ENCODE measurements at places on chromosomes 2 and 18.

- no peak for DNase-seq
Observed at GRCh38 chr18:6399776-6400175, 14.9 kb downstream of the L3MBTL4 start.

DNA sequence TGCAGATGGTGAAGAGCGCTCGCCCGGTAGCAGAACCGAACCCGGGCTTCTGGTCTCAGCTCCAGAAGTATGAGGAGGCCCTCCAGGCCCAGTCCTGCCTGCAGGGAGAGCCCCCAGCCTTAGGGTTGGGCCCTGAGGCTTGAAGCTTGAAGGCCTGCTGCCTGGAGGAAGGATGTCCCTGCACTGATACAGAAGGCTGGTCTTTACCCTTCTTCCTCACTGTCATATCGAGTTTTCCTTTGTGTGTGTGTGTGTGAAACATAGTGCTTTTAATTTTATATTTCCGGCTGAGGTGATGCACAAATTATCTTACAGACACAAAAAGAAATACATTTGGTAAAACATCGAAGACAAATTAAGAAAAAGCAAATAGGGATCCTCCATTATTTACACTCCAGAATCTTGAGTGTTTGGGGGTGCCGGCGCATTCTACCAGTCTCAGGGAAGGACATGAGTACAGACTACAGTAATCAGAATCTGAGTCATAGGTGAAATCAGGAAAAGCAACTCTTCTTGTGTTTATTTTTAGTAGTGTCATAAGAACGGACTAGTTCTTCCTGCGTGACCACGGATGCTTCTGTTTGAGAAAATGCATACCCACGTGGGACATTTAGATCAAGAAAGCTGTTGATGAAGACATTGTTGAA, 1.3 kb downstream of the DUSP28 start:
- DNase-seq: peak; percentile 40

GRCh38 chr2:62894966-62895631, 155.5 kb upstream of the OTX1 start:
- no peak for DNase-seq

GRCh38 chr2:36857713-36858112, 108.6 kb downstream of the STRN start:
- no peak for DNase-seq

GRCh38 chr2:4465671-4466070, 762.3 kb downstream of the DCDC2C start:
- no peak for DNase-seq

GRCh38 chr2:10184421-10184820, 61.9 kb downstream of the RRM2 start:
- no peak for DNase-seq

DNA sequence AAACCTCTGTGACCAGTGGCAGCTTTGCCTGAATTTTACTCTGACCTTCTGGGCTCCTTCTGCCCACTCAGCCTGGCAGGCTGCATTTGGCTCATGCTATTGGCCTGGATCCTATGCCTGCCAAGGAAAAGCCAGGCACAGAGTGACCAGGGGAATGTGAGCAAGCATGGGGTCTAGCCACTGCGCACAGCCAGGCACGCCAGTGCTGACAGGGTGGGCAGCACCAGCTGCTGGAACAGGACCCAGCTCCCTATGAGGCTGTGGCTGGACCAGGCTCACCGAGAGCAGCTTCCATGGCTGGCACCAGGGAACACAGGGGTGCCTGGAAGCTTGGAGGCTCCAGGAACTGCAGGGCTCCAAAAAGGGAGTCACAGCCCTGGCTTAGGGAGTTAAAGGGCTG, 311.5 kb upstream of the SYT4 start:
- no peak for DNase-seq

- DNase-seq: no peak
Observed at GRCh38 chr2:96111823-96112500, 4.4 kb downstream of the ADRA2B start.

GRCh38 chr2:134148172-134148571, 105.7 kb upstream of the MGAT5 start:
- no peak for DNase-seq

DNA sequence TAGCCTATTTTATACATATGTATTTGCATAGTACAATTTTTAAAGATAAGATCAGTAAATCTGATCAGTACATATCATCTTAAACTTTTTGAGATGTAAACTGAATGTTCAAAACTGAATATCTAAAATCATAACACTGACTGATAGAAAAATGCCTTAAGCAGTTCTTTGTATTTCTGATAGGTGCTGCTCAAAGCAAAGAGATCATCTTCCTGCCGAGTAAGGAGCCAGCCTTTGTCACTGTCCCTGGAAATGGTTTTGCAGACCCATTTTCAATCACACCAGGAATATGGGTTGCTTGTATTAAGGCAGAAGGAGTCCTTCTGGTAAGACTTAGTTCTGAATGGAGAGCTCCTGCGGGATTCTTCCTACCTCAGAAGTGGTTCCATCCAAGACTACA, 135.0 kb downstream of the LAMA3 start:
- no peak for DNase-seq

DNA sequence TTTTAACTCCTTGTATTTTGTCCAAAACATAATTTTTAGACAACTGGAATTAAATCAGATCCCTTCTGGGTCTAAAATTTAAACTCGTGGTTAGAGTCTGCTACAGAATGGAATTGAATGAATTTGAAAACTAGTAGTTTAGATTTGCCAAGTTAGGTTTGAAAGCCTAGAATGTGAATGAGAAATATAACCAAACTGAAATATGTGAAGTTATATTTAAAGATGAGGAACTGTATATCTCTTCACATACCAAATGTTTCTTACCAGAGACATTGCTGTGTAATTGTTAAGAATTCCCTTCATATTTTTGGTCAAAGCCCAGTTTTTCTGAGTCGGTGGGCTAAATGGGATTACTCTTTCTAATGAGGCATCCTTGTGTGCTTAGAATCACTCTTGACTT, 74.2 kb downstream of the LPIN1 start:
- no peak for DNase-seq

GRCh38 chr18:622289-622688, 25.5 kb downstream of the CLUL1 start:
- no peak for DNase-seq

DNA sequence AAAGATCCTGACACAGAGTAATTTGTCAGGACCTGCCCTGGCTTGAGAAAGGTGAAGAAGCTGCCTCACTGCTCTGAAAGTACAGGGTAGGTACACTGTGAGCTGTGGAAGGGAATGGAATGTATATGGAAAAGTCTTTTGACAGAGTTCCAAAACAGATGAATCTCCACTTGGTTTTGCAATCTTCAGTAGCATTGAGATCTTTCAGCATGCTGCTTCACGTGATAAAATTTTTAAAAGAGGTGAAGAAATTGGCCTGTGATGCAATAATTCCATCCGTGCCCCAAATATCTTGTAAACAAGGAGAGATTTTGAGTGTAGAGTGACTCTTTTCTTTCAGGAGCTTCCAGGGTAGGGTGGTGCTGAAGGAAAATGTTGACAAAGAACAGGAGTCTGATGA, 123.1 kb downstream of the OSR1 start:
- DNase-seq: no peak

DNA sequence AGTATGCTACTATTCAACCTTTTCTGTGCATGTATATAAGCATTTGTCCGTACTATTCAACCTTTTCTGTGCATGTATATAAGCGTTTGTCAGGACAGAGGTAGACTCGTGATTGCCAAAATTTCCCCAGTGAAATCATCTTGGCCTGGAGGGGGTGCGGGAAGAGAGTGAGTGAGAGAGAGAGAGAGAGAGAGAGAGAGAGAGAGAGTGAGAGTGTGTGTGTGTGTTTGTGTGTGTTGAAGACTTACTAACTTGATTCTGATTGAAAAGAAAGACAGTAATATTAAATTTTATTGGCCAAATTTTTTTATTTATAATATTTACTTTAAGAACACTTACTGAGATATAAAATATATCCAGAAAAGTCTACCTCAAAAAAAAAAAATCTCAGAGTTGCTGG, 19.1 kb downstream of the FAM117B start:
- no peak for DNase-seq

DNA sequence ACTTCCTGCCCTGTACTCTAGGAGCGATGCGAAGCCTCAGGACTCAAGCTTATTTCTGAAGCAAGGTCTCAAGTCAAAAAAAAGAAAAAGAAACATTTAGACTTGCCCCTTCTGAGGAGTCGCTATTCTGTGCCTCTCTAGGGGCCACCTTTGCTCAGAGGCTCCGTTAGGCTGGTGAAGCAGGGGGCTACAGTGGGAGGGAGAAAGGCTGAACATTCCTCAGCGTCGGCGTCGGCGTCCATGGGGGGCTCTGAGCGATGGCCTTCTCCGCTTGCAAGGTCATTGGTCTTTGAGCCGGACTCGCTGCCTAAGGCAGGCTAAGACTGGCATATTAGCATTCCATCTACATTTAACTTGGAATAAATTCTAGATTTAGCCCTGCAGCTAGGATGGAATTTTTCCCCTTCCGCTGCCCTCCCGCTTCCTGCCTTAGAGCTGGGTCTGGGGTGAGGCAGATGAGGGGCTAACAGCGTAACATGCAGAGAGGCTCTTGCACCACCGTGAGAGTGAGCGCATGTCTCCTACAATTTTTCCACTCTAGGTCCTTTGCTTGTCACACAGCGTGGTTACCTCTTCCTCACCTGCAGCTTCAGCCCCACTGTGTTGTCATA, 53.6 kb upstream of the ATL2 start:
- no peak for DNase-seq

- peak; percentile 44 for DNase-seq
Observed at GRCh38 chr2:47173986-47174732, 19.1 kb upstream of the STPG4 start.

GRCh38 chr18:35564795-35565453, 16.6 kb upstream of the GALNT1 start:
- DNase-seq: no peak

GRCh38 chr2:218957671-218958070, 1.8 kb upstream of the CDK5R2 start:
- DNase-seq: no peak

Measured in erythroblast (primary cell).